ENCODE measurements at places on chromosomes 11 and 22. TPM values are rescaled to one million over a fixed set of nuclear protein-coding genes. Genes with fewer than 3 reads are reported as not detected.

The OR52N4 gene
- total RNA-seq, result not detected

The HPX gene
- total RNA-seq, result 0.41 TPM

The CHST1 gene
- 2.3 TPM for total RNA-seq

The CLP1 gene
- total RNA-seq, result 31.2 TPM

The DDIAS gene
- 13.3 TPM for total RNA-seq

The SORL1 gene
- total RNA-seq, result 2.0 TPM

The LRRC32 gene
- total RNA-seq, result 0.07 TPM

The SYT13 gene
- 7.3 TPM for total RNA-seq
